Left lung (tissue), 14 donors: ENCODE measurements at places on chromosomes 6 and 20. TPM values are rescaled to one million over a fixed set of nuclear protein-coding genes. Genes with fewer than 3 reads are reported as not detected.

TNFRSF21 gene
- polyA plus RNA-seq = 18.9 TPM

CST8 gene
- polyA plus RNA-seq = not detected

KIAA0408 gene
- polyA plus RNA-seq = 43.2 TPM

SAMD3 gene
- polyA plus RNA-seq = 1.7 TPM

VGLL2 gene
- polyA plus RNA-seq = not detected

DNA sequence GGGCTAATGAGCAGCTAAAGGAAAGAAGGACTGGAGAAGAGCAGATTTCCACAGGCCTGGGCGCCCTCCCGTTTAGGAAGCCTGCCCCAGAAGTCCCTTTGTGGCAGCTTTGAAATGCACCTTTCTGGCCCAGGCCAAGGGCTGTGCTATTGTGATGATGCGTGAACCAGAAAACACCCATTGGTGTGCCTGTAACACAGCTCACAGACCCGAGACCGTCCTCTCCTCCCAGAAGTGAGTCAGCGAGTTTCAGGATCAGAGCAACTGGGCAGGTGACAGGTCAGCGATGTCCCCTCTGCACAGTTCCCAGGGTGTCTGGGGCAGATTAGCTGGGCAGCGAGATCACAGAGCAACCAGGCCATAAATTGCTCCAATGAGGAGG is 71.9 kb upstream of the SULF2 start:
- DNase-seq = no peak

DNA sequence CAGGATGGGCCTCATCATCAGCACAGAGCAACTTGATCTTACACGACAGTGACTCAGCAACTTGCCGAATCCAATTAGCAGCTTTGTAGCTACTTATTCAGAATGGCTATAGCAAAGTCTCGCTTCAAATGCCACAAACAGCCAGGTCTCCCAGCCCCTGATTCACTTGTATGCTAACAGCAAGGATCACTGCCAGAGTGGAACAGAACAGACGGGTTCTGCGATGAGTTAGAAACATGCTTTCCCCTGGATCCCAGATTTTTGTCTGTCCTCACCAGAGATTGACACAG is 254.4 kb downstream of the NRN1 start:
- no peak for DNase-seq

SMLR1 gene
- 0.23 TPM for polyA plus RNA-seq

DNA sequence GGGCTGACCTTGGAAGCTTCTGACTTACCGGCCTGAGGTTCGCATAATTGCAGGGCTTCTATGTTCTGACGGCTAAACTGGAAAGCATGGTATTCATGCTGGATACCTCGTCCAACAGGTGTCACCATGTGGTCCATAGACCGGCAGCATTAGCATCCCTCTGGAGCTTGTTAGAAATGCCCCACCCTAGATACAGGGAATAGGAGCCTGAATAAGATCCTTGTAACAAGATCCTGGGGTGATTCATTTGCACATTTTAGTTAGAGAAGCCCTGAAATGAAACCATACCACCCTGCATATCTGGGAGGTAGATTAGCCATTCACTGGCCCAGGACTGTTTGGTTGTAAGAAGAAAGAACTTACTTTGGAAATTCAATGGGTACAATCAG is 77.7 kb downstream of the TMEM170B start:
- DNase-seq = no peak

DNA sequence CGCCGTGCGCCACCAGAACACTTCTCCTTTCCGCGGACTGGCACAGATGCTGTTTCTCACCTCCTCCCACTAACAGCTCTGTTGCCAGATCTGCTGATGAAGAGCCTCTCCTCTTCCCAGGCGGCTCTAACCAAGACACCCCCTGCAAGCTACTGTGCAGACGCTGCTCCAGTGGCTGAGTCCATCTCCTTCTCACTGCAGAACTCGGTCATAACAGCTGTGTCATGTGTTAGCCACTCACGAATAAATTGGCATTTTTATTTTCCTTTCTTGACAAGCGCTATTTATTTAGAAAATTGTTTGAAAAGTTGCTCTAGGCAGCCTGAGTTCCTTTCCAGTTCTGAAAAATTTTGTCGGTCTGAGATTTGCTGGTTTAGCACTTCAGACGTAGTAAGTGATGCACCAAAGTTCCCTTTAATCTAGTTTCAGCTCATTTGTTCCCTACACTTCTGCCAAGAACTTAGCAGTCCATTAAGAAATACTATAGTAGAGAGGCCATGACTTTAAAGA is 12.8 kb upstream of the PLEKHG1 start:
- peak; percentile 93 for DNase-seq

RAD21L1 gene
- polyA plus RNA-seq = not detected

DNA sequence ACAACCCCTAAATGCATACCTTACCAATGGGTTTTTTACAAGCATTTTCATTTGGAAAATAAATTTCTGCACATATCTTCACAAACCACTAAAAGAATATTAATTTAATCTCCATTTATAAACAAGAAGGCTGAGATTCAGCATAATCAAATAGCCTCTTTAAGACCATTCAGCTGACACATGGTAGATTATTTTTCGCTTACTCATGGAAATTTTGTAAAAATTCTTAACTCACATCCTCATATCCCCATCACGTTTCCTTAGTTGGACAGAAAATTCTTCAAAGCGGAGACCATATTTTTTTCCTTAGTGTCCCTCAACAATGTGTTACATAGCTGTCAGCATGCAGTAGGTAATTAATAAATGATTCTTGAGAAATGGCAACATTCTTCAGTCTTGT is 439.6 kb upstream of the PTCHD4 start:
- no peak for DNase-seq

DNA sequence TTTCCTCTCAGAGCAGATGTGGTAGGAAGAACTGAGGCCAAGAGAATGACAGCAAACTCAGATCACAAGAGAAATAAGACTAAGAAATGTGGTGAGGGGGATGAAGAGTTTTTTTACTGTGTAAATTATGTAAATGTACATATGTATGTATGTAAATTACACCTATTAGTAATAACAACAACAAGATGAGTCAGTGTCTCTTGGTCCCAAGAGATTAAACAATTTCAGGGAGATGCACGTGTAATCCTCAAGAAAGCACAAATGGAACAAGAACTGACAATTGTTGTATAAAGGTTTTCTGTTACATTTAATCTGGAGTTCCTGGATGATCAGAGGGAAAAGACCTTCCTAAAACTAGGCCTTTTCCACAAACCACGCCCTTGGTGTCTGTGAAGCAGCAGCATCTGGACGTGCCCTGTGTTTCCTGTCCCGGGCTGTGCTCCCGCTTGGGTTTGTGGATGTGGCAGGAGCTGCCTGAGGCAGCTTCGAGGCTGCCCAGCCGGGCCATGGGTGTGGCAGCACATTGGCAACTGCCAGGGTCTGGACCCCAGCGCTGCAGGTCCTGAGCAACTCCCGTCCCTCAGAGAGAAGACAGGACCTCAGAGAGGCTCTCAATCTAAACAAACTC is 994 bp downstream of the CLDN20 start:
- peak; percentile 77 for DNase-seq

DNA sequence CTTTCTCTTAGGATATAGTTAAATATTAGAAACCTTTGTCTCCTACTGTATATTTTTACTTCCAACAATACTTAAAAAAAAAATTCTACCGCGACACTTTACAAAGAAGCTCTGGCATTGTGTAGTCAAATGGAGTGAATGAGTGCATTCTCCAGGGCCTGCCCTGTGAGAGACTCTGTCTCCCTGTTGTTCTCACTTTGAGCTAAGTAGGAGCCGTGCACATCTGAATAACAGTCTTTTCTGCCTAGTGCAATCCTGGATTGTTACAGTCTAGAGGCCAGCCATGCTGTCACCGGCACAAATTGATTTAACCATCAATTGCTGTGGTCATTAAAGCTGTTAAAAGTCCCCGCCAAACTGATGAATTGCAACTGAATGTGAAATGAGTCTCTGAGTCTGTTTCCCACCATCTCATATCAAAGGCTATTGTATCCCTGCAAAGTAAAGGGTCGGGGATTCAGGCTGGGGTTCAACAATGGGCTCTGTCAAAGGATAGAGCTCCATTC is 156.0 kb downstream of the RFPL4B start:
- DNase-seq = no peak
